ENCODE measurements at places on chromosomes 6 and 20.

DNA sequence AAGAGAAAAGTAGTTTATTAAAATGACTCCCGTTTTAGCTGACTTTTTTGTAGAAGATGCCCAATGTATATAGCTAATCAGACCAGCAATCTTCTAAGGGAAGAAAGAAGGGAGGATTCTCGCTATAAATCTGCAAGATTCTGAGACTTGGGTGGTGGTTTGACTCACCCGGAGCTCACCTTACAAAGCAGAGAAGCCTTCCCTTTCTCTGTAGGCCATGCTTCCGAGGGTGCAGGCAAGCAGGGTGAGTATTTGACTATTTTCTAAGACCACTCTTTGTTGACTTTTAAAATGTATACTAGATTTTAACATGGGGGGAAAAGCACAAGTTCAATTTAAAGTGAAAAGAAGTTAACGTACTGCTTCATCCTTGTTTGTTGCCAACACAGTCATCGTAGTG lies 2.7 kb downstream of the OLIG3 start:
- no peak for DNase-seq

GRCh38 chr6:18601516-18602020 lies 214.4 kb downstream of the RNF144B start:
- no peak for DNase-seq

- no peak for DNase-seq
These were observed 92.6 kb downstream of the CDC5L start for GRCh38 chr6:44480097-44480541.

DNA sequence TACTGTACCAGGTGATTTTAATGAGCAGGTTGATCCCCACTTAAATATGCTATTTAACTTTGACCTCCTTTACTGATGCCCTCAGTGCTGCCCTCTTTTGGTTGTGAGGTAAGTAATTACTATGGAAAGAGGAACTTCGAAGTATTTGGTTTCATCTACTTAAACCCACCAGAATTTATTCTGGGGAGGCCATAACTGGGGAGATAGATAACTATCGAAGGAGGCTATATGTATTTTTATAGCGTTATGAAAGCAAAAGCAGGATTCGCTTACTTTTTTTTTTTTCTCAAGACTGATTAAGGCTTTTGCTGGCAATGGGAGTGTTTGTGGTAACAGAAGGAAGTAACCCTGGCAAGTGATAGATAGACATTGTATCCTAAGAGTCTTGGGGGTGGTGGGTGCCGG lies 168.9 kb upstream of the CENPW start:
- DNase-seq = no peak

DNA sequence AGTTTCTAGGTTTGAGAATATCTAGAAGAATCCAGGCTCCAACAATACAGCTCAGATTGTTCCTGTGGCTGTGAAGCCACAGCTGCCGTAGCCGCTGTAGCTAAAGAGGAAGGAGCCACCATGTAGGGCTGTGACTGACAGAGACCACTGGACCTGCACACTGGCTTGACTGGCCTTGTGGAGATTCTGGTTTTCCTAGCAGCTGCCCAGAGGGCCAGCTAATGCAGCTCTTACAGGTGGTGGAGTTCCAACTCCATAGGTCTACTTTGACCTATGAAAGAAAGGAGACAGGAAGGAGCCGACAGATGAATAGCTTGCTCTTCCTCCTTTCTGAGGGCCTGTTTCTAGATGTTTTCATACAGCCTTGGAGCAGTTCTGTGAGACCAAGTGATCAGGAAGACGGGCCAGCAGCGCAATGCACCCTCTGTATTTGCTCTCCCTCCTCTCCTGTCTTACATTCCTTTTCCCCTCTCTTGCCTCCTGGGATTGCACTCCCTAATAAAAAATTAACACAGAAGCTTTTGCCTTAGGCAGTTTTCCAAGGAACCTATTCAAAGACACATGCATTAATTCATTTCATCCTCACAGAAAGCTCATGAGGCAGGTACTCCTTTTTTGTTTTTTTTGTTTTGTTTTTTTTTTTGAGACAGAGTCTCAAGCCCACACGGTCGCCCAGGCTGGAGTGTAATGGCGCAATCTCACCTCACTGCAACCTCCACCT lies 51.8 kb upstream of the MYB start:
- no peak for DNase-seq

DNA sequence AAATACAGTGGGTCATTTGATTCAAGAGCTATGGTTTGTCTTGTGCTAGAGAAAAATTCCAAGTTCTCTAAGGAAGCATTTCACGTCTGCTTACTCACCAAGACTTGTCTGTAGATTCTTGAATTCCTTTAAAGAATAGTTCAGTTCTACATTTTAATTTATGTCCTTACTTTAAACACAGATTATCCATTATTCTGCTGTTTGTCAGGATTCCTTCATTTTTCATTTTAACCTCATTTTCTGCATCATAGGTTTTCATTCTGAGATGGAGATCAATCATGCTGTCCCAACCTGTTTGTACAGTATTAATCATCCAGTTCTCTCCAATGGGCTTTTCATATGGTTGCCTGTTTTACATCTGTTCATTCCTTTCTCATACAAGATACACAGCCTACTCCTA lies 24.5 kb upstream of the POPDC3 start:
- no peak for DNase-seq

- no peak for DNase-seq
These were observed 122.7 kb upstream of the AGPAT4 start for GRCh38 chr6:161396539-161396938.

DNA sequence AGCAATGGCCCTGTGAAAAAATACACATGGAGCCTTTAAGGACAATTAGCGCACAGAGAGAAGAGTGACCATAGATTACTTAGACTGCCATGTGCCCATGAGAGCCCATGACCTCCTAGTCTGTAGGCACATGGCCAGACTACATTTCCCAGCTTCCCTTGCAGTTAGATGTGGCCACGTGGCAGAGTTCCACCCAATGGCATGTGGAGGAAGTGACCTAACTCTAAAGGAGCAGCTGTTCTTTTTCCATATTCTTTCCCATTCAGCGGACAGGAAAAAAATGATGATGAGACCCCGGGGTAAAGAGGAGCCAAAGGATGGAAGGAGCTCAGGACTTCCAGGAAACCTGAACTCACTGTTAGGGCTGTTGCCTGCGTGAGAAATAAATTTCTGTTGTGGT lies 116.6 kb downstream of the CBLN4 start:
- no peak for DNase-seq

DNA sequence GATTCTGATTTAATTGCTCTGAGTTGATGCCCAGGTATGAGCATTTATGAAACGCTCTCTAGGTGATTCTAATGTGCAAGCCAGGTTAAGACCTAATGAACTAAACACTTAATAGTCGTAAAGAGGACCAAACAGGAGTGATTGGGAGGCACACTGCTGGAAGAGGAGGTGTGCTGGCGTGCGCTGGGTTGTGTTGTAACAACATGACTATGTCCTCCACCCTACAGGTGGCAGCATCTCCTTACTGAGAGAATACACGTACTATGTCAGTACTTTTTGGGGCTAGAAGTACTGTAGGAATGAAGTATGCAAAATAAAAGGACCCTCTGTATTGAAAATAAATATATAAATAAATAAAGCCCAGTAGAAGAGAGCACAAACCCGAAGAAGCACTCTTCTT lies 11.9 kb downstream of the C6orf89 start:
- no peak for DNase-seq

- no peak for DNase-seq
These were observed 24.1 kb downstream of the NPEPL1 start for GRCh38 chr20:58716476-58717277.

DNA sequence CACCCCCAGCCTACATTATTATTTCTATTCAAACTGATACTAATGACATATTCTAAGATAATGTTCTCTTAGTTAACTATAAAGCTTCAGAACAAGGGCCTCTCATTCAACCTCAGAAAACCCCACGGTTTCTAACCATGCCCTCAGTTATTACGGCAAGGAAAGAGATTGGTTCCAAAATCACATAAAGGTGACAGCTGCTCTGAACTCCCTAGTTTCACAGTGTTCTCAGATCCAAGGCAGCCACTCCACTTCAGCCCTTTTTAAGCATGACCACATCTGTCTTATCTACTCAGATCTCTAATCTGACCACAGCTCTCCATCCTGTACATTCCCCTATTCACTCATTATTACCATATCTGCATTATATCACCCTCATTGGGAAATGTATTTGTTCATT lies 98.8 kb upstream of the CEP85L start:
- DNase-seq = no peak

All from GOT3 (cell line).